Activated T-helper 2 cell treated with anti-CD3 and anti-CD28 coated beads, Interferon-gamma antibody, Interleukin-2, Interleukin-4, amounts not matched to agents 10 μg/mL and 5 μg/mL and 100 μg/mL, durations not matched to agents 14 hours and 24 hours and 36 hours (primary cell): ENCODE measurements at places on chromosomes 6 and 20.
A peak's percentile ranks its signal among the peaks of the same experiment; 100 is the strongest.

DNA sequence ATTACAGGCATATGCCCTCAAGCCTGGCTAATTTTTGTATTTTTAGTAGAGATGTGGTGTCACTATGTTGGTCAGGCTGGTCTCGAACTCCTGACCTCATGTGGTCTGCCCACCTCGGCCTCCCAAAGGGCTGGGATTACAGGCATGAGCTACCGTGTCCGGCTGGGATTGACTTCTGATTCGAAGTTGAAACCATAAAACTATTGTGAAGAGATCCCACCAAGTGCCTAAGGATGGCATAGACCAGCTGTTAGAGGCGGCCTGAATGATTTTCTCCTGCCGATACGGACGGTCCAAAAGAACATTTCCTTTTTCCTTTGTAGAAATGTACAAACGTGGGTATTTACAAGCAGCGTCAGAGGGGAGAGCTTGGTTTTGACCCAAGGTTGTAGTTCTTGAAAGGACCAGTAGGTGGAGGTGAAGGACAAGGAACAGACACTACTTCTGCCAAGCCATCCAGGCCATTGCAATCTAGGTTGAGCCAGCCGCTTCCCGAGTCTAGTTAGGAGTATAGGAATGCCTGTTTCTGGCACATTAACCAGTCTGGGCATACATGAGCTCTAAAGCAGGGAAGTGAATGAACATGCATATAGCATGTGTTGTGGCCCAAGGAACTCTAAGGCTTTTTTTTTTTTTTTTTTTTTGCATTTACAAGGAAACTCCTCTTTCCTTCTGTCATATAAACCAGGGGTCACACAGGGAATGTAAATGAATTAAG, 29.0 kb downstream of the MOCS3 start:
- DNase-seq = peak; percentile 39

GRCh38 chr20:49571553-49571835, 3.6 kb upstream of the PTGIS start:
- DNase-seq = no peak

DNA sequence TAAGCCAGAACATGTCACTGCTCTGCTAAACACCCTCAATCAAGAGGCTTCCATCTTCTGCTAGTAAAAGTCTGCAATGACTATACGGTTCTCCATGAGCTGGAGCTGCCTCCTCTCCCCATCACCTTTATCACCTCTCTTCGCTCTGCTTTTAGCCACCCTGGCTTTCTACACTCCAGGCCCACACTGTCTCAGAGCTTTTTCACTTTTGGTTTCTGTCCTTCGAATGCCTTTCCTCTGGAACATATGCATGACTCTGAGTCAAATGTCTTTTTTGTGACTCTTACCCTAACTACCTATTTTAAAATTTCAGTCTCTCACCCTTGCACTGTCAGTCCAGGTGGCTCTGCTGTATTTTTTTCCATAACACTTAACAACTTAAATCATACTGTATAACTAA, 525.4 kb upstream of the RNF217 start:
- DNase-seq = no peak

GRCh38 chr6:15881150-15881549, 218.3 kb upstream of the DTNBP1 start:
- no peak for DNase-seq

DNA sequence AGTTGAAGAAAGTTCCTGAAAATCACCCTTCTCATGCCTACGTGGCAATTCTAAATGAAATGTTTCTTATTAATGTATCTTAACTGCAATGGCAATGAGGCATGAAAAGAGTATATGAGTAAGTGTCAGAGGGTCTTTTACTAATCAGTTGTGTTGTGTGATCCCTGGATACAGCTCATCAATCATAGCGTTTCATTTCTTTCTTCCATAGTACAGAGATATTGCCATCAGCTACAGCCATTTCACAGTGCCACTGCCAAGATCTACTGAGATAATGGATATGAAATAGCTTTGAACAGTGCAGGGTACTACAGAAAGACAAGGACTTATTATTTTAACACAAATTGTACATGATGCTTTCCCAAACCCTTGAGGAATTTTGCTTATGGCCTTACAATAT, 450.8 kb downstream of the KHDRBS2 start:
- DNase-seq = no peak

DNA sequence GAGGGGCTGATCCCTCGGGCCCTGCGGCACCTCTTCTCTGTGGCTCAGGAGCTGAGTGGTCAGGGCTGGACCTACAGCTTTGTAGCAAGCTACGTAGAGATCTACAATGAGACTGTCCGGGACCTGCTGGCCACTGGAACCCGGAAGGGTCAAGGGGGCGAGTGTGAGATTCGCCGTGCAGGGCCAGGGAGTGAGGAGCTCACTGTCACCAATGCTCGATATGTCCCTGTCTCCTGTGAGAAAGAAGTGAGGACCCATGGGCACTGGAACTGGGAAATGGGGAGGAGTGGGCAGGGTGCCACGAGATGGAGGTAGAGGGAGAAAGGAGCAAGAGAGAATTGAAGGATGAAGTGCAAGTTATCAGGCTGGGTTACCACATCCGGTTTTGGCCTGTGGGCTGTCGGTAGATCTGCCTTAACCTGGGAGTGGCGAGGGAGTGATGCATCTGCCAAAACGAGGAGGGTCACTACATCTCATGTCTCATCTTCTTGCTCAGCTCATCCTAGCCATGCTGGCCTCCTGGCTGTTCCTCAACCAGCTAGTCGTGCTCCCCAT, 5.4 kb upstream of the PHF1 start:
- DNase-seq = no peak

- no peak for DNase-seq
Measured at GRCh38 chr20:44736170-44737021, 9.3 kb upstream of the KCNK15 start.

DNA sequence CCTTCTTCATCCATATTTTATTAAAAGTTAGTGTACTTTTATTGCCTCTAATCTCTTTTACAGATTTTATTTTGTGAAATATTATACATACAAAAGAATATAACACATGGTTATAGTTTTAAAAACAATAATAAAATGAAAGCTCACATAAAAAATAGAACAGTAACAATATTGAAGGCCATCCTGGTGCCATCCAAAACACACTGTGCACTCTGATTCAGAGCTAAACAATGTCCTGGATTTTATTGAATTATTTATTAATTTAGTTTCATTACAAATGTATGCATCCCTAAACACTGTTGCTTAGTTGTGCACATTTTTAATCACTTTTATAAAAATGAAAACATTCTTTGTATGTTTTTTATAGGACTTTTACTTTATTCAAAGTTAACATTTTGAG, 32.9 kb downstream of the RNF217 start:
- no peak for DNase-seq

DNA sequence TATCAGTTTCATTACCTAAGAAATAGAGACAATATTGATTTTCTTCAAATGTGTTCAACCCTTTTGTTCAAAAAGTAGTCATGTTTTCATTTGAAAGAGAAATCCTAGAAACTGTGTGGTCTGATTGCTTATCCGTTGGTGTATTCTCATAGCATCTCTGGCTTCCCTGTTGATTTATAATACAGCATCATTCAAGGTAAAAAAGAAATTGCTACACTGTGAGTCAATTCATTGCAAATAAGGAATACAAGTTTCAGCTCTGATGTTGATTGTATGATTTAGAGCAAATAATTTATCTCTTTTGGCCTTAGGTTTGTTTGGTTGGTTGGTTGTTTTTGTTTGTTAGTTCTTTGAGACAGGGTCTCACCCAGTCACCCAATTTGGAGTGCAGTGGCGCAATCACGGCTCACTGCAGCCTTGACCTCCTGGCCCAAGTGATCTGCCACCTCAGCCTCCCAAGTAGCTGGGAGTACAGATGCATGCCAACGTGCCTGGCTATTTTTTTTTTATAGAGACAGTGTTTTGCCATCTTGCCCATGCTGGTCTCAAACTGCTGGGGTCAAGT, 185.5 kb upstream of the TNFAIP3 start:
- DNase-seq = no peak

- DNase-seq = no peak
Measured at GRCh38 chr6:77371748-77372147, 91.5 kb downstream of the HTR1B start.

DNA sequence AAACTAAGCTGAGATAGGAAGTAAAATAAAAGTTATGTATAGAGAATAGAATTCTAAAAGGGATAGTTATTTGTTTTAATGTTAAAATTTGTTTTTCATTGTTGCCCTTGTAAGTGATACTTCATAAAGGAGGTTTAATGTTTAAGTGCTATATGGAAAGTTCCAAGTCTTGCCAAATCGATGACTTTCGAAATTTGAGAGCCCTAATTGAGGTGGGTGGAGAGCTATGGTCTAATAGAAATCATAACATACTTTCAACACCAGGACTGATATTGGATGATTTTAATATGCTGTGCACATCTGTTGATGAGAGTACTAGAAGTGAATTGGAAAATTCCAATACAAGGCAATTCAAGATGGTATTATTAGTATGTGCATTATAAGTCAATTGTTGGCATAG, 64.6 kb downstream of the RNF144B start:
- DNase-seq = no peak

DNA sequence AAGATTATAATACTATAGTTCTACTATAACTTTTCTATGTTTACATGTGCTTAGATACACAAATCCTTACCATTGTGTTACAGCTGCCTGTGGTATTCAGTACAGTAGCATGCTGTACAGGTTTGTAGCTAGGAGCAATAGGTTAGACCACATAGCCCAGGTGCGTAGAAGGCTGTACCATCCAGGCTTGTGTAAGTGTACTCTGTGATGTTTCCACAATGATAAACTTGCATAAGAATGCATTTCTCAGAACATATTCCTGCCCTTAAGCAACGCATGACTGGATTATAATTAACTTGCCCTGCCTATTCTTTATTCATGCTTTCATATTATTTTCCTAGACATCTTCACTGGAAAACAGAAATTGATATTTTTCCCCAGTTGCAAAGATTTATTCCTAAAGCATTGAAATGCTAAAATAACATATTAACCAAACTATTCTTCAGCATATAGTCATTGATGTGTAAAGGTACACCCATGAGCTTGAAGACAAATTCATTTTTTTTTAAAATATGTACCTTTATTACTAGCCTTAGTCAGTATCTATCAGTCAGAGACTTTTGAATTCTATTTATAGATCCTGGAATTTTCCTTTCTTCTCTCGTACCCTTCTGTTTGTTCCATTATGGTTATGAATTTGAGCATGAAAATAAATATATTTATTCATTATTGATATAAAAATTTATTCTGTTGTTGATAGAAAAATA, 7.2 kb upstream of the CTAGE9 start:
- DNase-seq = no peak

DNA sequence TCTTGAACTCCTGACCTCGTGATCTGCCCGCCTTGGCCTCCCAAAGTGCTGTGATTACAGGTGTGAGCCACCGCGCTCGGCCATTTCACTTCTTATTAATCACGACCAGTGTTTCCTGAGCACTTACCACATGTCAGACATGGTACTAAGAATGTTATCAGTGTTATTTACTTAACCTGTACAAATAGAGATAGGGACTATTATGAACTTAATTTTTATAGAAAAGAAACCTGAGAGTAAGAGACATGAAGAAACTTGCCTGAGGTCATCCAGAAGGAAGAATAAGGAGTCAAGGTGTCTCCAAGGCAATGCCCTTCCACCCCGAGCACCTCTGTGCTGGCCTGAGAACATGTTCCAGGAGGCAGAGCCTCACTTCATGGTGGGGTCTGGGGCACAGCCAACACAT, 29.3 kb upstream of the EZR start:
- no peak for DNase-seq

DNA sequence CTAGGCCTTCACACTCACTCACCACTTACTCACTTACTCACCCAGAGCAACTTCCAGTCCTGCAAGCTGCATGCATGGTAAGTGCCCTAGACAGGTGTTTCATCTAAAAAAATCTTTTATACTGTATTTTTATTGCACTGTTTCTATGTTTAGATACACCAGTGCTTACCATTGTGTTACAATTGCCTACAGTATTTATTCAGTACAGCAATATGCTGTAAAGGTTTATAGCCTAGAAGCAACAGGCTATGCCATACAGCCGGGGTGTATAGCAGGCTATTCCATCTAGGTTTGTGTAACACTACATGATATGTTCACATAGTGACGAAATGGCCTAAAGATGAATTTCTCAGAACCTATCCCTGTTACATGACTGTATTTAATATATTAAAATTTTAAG, 37.1 kb upstream of the KCNK5 start:
- DNase-seq = no peak

GRCh38 chr6:408599-409102, 17.1 kb downstream of the IRF4 start:
- no peak for DNase-seq

DNA sequence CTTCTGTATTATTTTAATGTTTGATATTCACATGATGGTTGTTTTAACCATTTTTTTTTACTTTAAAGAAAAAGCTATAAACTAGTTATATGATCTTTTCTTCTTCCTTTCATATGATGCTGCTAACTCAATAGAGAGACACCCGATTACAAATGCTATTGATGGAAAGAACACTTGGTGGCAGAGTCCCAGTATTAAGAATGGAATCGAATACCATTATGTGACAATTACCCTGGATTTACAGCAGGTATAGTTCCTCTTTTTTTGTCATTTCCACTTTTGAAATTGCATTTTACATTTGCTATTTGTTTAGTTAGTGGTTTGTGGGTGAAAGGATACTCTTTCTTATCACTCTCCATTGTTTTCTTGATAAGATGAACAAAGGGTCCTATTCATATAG, 176.7 kb downstream of the LAMA2 start:
- no peak for DNase-seq

- no peak for DNase-seq
Measured at GRCh38 chr20:40697541-40697940, 8.5 kb upstream of the MAFB start.

GRCh38 chr6:42519779-42520178, 44.0 kb upstream of the UBR2 start:
- no peak for DNase-seq

DNA sequence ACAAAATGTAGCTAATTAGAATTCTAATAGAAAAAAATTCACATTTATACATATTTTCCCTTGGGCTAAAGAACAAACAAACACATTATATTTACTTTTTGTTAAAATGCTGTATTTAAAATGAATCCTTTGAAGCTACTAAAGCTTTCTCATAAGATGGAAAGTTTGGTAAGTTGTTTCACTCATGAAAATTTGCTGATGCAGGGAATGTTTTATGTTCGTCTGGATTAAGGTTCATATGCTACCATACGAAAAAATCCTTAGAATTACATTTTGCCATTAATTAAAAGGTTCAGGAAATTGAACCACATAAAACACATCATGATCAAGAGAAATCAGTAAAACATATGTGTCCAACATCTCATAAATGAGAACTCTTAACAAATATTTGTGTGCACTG, 62.2 kb downstream of the SMLR1 start:
- no peak for DNase-seq

DNA sequence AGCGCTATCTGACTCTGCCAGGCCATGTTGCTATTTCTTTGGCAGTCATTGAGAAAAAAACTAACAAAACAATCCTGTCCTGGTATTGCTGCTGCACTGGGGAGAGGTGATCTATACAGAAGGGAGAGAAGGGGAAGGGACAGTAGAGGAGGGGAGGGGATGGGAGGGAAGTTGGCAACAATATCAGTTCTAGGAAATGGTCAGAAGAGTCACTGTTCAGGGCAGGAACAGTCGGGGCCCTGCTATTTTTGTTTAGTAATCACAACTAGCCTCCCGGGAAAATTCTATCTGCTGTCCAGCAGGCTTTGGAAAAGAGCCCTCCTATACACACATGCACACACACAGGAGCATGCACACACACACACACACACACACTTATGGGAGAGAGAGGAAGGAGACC, 142.3 kb upstream of the CARMIL1 start:
- DNase-seq = no peak

GRCh38 chr6:125116710-125117109, 36.9 kb upstream of the TPD52L1 start:
- DNase-seq = no peak
